Inflammatory macrophage treated with lipopolysaccharide for 4 hours (primary cell): ENCODE measurements at places on chromosomes 6 and 20.

DNA sequence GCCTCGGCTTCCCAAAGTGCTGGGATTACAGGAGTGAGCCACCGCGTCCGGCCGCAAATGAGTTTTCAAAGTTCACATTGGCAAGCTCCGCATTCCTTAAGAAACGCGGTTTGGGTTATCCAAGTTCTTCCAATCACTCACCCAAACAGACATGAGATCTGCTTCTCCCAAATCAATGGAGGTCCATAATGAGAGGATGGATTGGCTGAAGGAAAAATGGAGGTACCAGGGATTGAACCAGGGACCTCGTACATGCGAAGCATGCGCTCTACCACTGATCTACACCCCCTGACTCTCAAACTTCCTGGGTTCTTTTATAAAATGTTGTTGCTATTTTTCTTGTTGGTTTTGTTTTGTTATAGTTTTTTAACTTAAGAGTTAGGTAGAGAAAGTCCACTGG is 170.0 kb downstream of the GPX5 start:
- no peak for DNase-seq

DNA sequence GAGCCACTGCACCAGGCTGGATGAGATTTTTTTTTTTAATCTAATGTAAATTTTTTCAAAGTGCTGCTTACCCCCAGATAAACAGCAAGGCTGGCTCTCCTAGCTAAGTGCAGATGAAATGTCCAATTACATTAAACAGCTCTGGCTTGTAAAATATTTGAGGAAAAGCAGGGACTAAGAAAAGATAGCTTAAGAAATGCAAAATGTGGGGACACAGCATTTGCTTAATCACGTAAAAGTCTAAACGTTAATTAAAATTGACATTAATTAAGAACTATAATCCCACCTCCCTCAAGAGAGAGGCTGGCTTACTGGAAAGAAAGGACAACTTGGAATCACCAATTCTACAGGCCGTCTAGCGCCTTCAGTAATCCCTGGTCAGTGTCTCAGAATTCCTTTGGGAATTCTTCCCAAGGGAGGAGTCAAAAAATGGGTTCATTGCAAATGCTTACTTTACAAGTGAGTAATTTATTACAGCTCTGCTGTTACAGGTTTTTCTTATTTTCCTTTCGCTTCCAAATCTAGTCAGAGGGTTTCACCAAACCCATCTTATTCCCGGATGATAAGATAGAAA is 13.6 kb upstream of the MARCKS start:
- no peak for DNase-seq

DNA sequence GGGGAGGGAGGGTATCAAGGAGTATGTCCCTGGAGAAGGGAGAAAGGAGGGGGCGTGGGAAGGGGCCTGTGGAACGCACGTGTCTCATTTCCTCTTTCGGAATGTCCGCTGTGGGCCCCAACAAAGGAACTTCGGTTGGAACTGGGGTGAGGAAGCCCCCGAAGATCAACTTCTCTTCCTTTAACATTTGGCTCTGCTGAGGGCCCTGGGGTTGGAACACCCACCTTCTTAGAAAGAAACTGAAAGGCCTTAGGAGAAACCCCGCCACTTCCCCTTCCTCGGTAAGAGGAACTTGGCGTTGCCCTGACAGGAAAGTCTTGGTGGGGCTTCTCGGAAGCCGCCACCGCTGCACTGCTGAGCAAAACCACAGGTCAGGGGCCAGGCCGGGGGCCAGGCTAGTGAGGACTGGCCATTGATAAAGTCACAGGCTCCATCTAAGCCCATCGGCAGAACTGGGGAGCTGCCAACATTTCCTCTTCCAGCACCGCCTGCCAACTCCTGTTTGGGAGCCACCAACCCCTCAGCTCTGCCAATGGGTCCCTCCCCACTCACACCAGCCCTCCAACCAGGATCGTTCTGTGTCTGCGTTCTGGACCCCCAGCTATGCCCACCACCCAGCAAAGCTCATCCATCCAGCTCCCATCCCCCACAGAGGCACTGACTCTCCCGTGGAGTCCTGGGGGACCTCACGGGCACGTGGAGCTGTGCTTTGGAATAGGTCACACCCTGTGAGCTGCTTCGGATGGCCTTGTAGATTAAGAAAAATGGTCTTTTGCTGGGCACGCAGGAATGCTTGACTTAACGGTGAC is 44.8 kb downstream of the FGD2 start:
- peak; percentile 99 for DNase-seq

DNA sequence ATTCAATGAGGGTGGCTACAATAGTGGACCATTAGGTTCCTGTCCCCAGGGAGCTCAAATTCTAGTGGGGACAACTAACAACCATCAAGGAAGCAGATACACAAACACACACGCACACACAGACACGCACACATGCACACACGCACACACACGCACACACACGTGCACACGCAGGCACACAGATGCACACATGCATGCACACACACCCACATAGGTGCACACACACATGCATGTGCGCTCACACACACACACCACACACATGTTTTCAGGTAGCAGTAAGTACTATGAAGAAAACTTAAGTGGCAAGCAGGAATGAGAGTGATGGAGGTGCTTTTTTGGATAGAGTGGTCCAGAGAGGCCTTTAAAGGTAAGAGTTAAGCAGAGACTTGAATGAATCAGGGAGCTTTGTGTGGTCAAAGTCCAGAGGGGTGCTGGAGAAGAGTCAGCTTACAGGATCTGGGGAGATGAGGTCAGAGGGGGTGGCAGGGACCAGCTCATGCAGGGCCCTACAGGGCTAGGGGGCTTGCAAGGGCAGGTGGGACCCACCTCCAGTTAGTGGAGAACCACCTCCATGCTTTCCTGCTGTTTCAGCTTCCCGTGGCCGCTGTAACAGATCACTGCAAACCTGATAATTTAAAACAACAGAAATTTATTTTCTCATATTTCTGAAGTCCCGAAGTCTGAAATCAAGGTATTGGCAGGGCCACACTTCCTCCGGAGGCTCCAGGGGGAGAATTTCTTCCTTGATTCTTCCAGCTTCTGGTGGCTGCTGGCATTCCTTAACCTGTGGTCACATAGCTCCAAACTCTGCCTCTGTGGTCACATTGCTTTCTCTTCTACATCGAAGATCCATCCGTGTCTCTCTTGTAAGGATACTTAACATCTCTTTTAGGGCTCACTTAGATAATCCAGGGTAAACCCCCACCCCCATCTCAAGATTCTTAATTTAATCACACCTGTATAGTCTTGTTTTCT is 6.9 kb upstream of the NSFL1C start:
- DNase-seq, result no peak

- no peak for DNase-seq
These were observed 360.4 kb downstream of the ZFAND3 start for GRCh38 chr6:38179794-38180430.

DNA sequence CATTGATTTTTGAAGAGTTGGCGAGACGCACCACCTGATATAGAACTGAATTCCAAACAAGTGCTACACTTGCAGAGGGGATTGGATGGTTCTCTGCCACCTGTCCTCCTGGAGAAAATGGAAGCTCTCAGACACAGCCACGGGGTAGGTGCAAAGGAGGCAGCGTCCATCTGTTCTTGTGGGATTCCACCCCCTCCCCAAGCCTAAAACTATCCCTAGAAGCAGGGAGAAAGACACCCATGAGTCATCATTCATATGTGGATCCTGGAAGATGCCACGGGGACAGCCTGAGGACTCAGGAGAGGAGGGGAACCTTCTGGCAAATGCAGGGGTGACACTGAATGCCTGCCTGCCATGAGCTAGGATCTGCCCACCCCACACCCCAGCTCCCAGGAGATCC is 171.3 kb upstream of the CST7 start:
- no peak for DNase-seq

GRCh38 chr6:34745277-34746103 is 11.8 kb upstream of the SNRPC start:
- peak; percentile 11 for DNase-seq

GRCh38 chr6:107361753-107362604 is 97.4 kb downstream of the PDSS2 start:
- DNase-seq, result no peak

GRCh38 chr6:82738773-82739172 is 326.9 kb downstream of the UBE3D start:
- no peak for DNase-seq

DNA sequence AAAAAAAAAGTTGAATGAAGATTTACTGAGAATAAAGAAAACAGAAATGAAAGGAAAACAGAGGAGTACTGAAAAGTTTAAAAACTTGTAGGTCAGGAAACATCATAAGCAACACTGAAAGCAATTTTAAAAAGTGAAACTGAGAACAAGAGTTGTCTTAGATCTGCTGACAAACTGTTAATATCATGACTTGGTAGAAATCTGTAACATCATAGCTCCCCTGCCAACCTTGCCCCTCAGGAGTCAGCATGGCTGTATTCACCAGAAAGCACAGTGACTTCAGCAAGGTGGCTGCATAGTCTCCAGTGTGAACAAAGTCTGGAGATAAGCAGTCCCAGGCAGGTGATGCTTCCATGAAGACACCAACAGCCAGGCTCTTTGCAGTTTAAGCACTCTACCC is 5.3 kb downstream of the NAA20 start:
- DNase-seq, result peak; percentile 53

DNA sequence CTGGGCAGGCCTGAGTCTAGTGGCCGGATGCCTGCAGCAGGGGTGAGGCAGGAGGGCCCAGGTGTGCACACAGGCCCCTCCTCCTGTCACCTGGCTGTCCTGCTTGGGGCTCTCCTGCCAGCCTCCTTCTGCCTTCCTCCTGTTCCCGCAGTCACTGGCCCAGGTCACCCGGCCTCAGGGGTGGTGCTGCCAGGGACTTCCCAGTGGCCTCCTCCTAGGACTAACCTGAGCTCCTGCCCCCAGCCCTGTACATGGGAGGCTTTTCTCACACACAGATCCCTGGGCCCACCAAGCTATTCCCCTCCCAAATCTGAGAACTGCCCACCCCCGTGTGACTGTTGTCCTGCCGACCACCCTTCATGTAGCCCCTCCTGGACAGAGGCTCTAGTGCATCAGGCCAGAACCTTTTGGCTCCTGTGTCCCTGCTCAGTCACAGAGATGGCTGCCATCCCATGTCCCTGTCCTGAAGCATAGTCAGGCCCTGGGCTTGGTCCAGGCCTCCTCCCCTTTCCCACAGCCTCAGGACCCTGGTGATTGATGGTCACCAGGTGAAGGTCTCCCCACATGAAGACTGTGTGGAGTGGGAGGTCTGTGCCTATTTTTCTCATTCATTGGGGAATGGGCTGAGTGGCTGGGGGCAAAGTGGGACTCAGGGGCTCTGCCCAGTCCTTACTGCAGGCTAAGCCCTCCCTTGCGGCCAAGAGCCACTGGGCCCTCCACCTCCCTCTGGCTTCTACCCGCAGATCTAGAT is 1.1 kb upstream of the ULBP1 start:
- DNase-seq, result no peak

- no peak for DNase-seq
These were observed 825.7 kb upstream of the MAP3K7 start for GRCh38 chr6:91412532-91412931.

- no peak for DNase-seq
These were observed 96.8 kb downstream of the ARMC2 start for GRCh38 chr6:108944707-108945680.

DNA sequence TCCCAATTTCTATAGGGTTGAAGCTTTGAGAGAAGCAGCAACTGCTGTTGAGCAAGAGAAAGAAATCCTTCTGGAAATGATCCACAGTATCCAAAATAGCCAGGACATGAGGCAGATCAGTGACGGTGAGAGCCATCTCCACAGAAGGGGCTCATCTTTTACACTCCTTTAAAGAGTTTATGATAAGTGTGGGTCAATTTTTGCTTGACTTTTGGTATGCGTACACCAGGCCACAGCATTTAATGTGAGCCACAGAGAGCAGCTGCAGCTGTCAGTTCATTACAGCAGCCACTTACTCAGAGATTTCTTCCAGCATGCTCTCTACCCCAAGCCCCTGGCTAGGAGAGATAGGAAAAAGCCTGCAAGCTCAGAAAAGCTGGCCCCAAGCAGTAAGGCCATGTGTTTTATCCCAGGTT is 9.9 kb downstream of the BAG2 start:
- no peak for DNase-seq

DNA sequence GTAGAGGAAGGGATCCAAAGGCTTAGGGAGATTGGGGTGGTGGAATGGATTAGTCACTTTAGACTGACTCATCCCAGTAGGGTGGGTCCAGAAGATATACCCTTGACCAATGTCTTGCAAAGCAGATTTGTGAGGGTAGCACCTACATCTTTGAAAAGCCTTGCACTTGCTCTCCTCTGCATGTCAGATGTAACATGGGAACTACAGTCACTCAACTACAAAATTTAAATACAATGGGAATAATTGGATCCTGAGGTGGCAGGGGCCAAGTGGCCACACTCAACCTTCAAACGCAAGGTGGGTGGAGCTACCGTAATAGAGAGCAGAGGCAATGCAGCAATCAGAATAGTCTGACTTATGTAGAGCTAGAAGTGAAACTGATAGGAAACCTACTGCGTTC is 71.2 kb downstream of the ME1 start:
- DNase-seq, result no peak

- DNase-seq, result no peak
These were observed 32.6 kb upstream of the JAG1 start for GRCh38 chr20:10706460-10706811.

DNA sequence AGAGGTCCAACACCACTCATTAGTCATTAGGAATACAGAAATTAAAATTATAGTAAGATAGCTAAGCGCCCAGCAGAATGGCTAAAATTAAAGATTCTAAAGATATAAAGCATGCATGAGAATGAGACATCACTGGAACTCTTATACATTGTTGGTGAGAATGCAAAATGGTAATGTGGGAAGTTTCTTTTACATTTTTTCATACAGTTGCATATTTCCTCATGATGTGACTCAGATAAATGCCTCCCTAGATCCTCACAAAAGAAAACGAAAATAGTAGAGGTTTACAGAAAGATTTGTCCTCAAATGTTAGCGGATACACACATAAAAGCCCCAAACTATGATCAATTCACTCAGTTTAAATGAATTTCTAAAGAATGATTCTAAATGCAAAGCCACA is 633.7 kb upstream of the GJE1 start:
- no peak for DNase-seq

GRCh38 chr6:143236151-143236798 is 175.6 kb downstream of the AIG1 start:
- DNase-seq, result no peak

- no peak for DNase-seq
These were observed 15.7 kb downstream of the ATP9A start for GRCh38 chr20:51752343-51752951.

DNA sequence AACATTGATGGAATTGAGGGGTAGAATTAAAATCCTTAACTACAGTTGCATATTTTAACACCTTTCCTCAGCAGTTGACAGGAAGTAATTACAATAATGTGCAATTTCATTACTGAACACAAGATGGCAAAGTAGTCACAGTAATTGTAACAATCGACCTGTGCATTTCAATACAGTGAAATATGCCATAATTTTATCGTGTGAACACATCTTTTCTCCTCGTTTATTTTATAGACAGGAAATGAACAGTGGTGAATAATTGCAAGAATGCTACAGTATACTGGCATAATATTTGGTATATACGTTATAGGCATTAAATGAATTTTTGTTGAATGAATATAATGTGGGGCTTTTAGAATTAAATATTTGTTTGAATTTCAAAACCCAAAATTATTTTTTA is 25.0 kb downstream of the CYB5R4 start:
- DNase-seq, result peak; percentile 60
